ENCODE measurements at places on chromosomes 2 and 18. TPM values are rescaled to one million over a fixed set of nuclear protein-coding genes. Genes with fewer than 3 reads are reported as not detected.

PFN4 gene
- total RNA-seq: not detected

PCARE gene
- total RNA-seq: not detected

TMEFF2 gene
- total RNA-seq: not detected

CPO gene
- 3.0 TPM for total RNA-seq

SULT1C4 gene
- not detected for total RNA-seq
